ENCODE measurements at places on chromosomes 1 and 21.

- DNase-seq, result no peak
Observed at GRCh38 chr1:81126989-81127581, 673.6 kb upstream of the ADGRL2 start.

- no peak for DNase-seq
Observed at GRCh38 chr21:45412909-45413611, 8.1 kb downstream of the COL18A1 start.

DNA sequence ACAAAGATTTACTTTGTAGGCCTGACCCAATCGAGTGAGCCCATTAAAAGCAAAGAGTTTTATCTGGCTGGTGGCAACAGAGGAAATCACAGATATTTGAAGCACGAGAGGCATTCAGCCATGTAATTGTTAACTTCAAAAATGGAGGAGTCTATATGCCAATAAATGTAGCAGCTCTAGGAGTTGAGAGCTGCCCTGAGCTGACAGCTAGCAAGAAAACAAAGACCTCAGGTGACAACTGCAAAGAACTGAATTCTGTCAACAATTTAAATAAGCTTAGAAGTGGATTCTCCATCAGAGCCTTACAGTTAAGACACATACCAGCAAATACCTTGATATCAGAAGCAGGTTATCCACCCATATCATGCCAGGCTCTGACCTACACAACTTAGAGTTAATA lies 463.1 kb upstream of the NEGR1 start:
- DNase-seq, result no peak

DNA sequence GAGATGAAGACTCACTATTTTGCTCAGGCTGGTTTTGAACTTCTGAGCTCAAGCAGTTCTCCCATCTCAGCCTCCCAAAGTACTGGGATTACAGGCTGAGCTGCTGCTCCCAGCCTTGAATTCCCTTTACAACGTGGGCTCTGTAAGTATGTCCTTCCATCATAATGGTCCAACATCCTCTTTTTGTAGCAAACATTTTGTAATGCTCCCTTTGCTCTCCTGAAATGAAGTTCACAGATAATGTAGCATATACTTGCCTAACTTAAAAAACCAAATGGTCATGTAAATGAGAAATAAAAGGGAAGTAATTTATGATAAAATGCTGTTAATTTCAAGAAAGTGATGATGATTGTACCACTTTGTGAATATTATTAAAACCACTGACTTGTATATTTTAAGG lies 30.5 kb upstream of the THEM4 start:
- no peak for DNase-seq

DNA sequence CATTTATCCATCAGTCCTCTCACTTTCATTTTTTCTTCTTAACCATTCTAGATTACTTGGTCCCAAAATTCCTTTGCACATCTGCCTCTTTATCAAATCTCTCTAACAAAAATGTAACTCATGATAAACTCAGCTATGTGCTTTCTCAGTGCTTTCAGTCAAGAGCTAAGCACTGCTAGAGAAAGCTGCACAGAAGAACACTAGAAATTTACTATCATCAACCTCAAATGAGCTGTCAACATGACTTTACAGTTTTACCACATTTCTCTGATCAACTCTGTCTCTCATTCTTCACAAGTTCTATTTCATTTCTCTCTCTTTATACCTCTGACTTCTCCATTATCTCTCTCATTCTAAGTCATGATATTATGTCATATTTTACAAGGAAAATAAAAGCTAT lies 54.2 kb upstream of the PRKACB start:
- no peak for DNase-seq

- no peak for DNase-seq
Observed at GRCh38 chr1:65114322-65114721, 33.7 kb upstream of the AK4 start.

DNA sequence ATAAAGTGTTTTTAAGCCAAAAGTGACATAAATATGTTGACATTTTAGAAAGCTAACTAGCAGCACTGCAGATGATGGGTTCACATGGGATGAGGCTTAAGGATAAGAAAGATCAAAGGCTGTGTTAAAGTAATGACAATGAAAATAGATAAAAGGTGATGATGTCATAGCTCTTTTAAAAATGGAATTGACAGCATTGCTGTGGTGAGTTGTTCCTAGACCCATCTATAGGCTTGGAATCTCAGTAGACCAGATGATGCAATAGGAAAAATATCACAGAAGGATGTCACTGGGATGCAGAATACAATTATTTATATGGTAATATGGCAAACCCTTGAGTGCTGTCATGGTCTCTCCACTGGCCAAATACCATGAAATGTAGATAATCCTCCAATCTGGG lies 286.0 kb downstream of the PLA2G4A start:
- no peak for DNase-seq

DNA sequence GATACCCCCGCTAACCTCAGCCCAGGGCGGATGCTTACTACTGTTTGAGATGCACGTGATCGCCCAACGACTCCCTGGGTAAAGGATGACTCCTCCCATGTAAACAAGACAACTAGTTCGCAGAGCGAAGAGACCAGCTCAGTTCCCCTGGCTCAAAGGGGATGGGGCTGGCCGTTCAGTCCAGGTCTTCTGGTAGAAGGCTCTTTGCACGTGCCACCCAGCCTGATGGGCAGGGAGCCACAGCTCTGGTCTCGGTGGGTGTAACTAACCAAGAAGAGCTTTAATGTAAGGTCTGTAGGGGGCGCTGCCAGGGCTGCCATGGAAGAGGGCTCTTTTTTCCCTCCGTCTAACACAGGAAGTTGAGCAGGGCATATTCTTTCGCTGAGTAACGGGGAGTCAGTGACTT lies 49.4 kb upstream of the PARP1 start:
- DNase-seq, result no peak

DNA sequence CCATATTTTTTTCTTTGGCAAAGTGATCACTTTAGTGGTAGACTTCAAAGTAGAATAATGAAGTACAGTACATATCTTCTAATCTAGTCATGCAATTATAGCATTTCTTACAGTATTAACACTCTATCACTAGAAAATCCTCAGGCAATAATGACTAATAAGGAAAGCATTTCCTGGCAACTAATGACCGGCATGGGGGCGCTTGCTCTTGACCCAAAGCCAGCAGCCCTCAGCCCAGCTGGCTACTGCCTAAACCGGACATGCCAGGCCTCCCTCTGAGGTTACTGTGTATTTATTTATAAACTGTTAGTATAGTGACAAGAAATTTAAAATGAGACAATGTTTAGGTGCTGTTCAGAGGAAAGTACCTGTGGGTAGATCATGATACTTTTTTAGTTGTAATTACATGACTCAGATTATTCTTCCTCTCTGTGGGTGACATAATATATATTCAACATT lies 633.8 kb downstream of the PTPRC start:
- DNase-seq, result no peak

DNA sequence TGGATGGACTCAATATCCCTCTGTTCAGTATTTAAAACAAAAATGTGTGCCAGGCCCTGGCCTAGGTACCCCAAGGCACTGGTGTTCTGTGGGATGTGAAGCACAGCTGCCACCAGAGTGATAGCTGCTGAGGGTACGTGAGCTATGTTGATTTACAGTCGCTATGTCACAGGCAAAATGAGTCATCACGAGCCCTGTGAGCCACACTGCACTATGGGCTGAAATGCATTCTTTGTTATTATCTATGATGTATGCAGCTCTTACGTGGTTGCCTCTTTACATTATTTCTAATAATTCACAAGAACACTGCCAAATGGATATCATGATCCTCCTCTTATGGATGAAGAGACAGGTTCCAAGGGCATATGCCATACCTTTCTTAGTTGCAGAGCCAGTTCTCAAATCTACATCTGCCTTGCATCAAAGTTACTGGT lies 2.1 kb downstream of the TEX38 start:
- DNase-seq, result no peak

DNA sequence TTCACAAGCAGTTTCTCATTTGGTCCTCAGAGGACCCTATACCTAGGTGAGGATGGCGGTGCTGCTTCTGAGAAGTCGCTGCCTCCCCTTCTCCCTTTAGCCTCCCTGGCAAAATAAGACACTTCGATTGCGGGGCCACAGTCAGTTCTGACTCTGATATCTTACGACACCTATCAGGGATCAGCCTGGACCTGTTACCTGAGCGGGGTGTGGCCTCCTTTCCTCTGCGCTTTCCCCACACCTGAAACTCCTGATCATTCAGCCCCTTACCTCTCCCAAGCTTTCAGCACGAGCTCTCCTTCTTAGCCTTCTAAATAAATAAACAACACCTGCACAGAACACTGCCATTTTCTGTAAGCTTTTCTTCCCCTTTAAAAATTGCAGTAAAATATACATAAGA lies 24.6 kb upstream of the GPR137B start:
- DNase-seq, result no peak

- DNase-seq, result peak; percentile 50
Observed at GRCh38 chr1:150813028-150813707, 5.1 kb upstream of the CTSK start.

DNA sequence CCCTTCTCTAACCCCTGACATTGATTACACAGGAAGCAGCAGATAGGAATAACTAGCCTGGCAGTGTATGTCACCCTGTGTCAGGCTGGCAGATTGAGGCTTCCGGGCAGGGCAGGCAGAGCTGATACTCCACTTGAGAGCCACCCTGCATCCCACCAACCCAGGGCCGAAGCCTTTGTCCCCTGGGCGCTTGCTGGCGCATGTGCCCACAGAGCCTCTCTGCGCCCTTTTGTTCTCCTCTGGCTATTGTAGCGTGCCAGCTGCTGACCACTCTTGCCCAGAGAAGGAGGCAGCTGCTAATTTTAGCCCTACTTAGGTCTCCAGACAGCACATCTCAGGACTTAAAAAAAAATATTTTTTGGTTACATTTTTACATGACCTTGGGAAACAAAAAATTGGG lies 304.9 kb downstream of the HHAT start:
- no peak for DNase-seq

DNA sequence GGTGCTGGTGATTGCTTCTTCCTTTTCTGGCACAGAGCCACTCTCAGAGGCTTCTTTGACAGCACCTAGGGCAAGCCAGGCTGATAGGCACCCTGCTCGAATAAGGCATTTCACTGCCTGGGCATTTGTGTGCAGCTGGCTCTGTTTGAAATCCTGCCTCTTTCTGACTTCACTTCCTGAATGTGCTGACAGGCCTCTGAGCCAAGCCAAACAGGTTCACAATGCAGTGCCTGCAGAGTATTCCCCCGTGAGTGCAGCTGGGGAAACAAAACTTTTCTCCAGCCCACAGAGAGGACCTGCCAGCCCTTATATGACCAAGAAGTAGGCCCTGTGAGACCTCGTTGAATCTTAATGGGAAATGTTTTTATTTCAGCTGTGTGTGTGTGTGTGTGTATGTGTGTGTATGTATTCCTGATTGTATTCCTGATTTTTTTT lies 10.4 kb downstream of the JUN start:
- peak; percentile 31 for DNase-seq

DNA sequence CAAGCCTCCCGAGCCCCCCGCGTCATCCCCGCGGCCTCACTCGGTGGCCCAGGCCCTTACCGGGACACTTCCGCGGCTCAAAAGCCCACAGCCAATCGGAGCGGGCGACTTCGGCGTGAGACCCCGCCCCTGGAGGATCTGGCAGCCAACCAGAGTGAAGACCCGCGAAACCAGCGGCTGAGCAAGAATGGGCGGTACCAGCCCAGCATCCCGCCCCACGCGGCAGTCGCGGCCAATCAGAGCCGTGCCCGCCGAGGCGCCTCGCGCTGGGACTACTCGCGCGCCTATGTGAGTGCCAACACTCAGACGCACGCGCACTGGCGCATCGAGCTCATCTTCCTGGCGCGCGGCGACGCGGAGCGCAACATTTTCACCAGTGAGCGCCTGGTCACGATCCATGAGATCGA lies 22.5 kb downstream of the DISP3 start:
- DNase-seq, result no peak

GRCh38 chr1:205285381-205286101 lies 36.0 kb downstream of the NUAK2 start:
- peak; percentile 6 for DNase-seq

DNA sequence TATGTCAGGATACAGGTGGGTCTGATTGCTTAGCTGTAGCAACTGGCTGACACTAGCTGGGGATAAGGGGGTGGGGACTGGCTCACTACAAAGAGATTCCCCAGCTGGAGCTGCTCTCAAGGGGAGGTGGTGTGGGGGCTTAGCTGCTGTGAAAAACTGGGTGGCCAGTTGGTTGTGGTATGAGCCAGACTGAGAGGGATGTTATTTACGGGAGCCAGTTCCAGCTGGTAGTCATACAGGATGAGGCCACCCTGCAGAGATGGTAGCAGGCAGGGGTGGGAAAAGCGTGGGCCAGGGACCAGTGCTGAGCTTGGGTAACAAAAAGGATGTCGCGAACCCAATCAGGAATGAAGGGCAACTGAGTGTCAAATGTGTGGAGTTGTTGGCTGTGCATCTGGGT lies 204.0 kb upstream of the C21orf91 start:
- no peak for DNase-seq

DNA sequence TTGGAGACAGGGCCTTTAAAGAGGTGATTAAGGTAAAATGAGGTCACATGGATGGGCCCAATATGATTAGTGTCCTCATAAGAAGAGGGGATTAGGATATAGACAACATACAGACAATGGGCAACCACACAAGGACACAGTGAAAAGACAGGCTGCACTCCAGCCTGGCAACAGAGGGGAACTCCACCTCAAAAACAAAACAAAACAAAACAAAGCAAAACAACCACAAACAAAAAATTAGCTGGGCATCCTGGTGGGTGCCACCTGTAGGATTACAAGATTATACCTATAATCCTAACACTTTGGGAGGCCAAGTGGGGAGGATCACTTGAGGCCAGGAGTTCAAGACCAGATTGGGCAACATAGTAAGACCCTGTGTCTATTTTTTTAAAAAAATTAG lies 4.8 kb upstream of the MDM4 start:
- no peak for DNase-seq

DNA sequence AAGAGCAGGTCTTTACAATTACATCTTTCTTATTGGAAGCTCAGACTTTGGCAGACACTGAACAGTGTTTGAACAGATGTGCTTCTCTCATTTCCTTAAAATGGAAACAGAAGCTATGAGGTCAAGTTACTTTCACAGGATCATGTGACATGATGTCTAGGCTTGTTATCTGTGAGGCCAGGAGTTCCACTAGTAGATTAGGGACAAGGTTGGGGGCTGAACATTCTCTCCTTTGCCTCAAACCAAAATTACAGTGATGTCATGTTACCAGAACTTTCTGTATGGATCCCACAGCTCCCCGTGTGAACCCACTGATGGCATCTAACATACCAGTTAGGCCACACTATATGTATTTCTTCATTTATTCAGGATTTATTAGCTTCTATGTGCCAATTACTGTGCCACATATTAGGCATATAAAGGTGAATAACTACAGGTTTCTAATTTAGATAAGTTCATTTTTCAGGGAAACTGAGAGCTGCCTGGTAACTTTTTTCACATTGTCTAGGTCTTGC lies 6.0 kb downstream of the DYNLT5 start:
- no peak for DNase-seq
